Mucosa of descending colon (tissue), 3 donors: ENCODE measurements at places on chromosomes 12 and 14. TPM values are rescaled to one million over a fixed set of nuclear protein-coding genes. Genes with fewer than 3 reads are reported as not detected.

Gene TAS2R9
- not detected for total RNA-seq

Gene AKAP3
- 2.2 TPM for total RNA-seq

Gene PTCSC3
- not detected for total RNA-seq

Gene AICDA
- not detected for total RNA-seq

Gene RFLNA
- 36.0 TPM for total RNA-seq

Gene ATG2B
- total RNA-seq, result 22.1 TPM

Gene SIX6
- not detected for total RNA-seq

Gene HOXC12
- not detected for total RNA-seq

Gene RNU4-1
- total RNA-seq, result 3,130 TPM

Gene SYCP3
- not detected for total RNA-seq

Gene KRT73
- not detected for total RNA-seq

Gene HOXC11
- total RNA-seq, result not detected

Gene TRIM9
- total RNA-seq, result 8.7 TPM

Gene ADAMTS20
- total RNA-seq, result not detected

Gene GZMH
- 0.35 TPM for total RNA-seq

Gene NEUROD4
- not detected for total RNA-seq

Gene PTGER2
- 8.1 TPM for total RNA-seq

Gene SLC17A8
- 2.6 TPM for total RNA-seq

Gene RNASE7
- 0.19 TPM for total RNA-seq

Gene P2RX2
- 0.32 TPM for total RNA-seq

Gene PRDM4
- 44.4 TPM for total RNA-seq

Gene HOXC4
- total RNA-seq, result not detected

Gene AGAP2
- total RNA-seq, result 1.3 TPM

Gene ENDOU
- 0.19 TPM for total RNA-seq

Gene KDM5A
- 74.9 TPM for total RNA-seq

Gene HOXC10
- total RNA-seq, result not detected

Gene DLGAP5
- total RNA-seq, result 3.3 TPM

Gene ANAPC7
- total RNA-seq, result 32.8 TPM

Gene PLEKHD1
- total RNA-seq, result not detected
